ENCODE measurements at places on chromosomes 3 and 15. TPM values are rescaled to one million over a fixed set of nuclear protein-coding genes. Genes with fewer than 3 reads are reported as not detected.

The B3GALNT1 gene
- total RNA-seq = 5.2 TPM

DNA sequence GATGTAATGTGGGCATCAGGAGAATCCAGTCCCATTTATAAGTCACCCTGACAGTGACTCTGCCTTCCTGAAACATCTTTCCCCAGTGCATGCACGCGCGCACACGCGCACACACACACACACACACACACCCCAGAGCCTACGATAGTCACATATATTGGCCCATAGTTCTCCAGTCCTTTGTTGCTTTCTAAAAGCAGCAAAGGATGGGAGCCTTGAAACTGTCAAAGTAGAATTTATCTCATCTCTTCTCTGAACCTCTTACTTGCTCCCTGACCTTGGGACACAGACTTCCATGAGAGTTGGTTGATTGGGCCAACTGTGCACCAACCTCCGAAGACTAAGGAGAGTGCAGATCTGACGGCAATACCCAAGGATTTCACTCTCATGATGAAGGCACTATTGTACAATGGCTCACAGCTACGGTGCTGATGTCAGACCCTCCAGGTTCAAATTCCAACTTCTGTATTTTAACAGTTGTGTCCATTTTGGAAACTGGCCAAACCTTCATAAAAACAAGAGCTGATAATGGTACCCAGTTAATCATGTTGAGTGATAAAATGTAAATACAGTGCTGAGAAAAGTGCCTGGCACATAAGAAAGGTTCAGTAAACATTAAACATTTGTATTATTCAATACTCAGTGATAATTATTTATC, 8.3 kb downstream of the CPA3 start:
- ATAC-seq = no peak

DNA sequence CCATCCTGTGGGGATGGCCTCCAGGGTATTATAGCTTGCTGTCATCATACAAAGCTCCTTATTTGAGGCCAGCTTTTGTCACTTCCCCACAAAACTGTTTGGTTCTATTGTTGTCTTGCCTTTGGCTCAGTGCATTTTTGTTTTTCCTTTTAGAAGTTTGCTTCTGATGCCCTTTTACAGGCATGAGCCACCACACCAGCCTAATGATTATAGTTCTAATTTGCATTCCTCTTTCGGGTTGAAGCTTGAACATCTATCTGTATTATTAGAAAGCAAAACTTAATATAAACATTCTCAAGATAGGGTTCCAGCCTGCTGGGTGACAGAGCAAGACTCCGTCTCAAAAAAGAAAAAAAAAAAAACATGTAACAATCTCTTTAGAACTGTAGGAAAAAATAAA, 39.8 kb downstream of the SMARCC1 start:
- no peak for ATAC-seq

GRCh38 chr3:183584246-183584913, 28.9 kb upstream of the KLHL6 start:
- no peak for ATAC-seq

The SI gene
- total RNA-seq = not detected

DNA sequence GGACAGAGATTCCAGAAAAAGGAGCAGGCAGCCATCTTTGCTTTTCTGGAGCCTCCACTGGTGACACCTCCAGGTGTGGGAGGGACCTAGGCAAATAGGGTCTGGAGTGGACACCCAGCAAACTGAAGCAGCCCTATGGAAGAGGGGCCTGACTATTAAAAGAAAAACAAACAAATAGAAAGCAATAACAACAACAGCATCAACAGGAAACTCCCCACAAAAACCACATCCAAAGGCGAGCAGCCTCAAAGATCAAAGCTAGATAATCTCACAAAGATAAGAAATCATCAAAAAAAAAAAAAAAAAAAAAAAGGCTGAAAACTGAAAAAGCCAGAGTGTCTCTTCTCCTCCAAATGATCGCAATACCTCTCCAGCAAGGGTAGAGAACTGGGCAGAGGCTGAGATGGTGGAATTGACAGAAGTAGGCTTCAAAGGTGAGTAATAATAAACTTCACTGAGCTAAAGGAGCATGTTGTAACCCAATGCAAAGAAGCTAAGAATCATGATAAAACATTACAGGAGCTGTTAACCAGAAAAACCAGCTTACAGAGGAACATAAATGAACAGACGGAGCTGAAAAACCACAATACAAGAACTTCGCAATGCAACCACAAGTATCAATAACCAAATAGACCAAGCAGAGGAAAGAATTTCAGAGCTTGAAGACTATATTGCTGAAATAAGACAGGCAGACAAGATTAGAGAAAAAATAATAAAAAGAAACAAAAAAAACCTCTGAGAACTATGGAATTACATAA, 225.4 kb downstream of the CTNNB1 start:
- ATAC-seq = no peak

The PRR23E gene
- total RNA-seq = not detected

DNA sequence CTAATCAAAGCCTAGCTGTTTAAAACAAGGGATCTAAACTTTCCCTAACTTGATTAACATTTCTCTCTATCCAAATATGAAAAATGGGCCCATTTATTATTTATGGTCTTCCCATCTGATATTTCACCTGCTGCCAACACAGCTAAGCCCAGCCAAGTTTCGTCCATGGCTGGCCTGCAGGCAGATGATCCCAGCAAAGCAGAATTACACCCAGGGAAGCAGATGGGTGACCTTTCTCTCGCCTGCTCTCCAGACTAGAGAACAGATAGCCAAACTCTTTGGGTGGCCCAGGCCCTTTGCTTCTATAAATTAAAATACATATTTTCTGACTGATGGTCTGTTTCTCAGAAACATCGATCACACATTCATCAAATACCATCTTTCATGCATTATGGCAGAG, 1038.8 kb downstream of the AGBL1 start:
- no peak for ATAC-seq

- no peak for ATAC-seq
Observed at GRCh38 chr15:75203017-75203907, 1.6 kb downstream of the C15orf39 start.

- ATAC-seq = no peak
Observed at GRCh38 chr15:39517122-39517855, 63.6 kb upstream of the THBS1 start.

GRCh38 chr3:131494706-131495105, 8.1 kb downstream of the MRPL3 start:
- ATAC-seq = no peak

DNA sequence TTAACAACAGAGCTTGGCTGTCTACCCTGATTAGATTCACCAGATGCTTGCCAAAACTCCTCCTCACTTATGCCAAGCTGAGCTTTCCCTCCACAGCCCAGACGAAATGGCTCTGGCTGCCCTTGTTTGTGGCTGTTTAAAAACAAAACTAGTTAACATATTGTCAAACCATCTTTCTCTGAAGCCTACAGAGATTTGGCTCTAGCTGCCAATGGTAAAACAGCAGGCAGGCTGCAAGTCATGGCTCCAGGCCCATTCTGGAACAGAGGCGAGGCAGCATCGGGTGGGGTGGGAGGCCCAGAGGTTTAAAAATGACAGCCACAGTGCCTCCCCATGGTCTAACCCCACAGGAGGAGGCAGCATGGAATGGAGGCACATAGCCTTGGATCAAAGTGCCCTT, 75.9 kb downstream of the SCN5A start:
- ATAC-seq = no peak

DNA sequence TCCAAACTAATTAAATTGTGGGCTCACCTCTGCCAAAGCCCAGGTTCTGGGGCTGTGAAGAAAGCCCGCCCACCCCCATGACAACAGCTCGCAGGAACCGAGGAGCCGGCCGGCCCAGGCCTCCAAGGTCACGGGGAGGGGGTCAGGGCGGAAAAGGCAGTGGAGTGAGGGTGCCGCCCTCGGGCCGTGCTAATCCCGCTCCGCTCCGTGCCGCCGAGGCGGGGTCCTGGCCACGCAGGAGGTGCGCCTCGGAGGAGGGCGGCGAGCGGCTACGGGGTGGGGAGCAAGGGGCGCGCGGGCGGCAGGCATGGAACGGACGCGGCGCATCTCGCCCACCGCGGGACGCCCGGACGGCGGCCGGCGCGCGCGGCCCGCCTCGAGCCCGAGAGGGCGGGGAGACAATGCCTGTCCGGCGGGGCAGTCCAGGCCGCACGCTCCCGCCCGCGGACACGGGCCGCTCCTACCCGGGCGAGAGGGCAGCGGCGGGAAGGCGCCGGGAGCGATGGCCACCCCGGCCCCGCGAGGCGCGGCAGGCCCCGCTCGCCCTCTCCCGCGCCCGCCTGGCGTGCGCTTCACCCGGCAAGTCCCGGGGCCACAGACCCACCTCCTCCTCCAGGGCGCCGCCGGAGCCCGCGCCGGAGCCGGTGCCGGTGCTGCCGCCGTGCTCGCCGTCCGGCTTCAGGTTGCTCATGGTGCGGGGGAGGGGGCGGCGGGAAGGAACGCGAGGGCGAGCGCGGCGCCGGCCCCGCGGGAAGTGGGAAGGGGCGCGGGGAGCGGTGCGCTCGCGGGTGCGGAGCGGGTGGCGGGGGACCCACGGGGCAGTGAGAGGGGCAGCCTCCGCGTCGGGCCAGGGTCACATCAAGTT, 528 bp downstream of the RBPMS2 start:
- peak; percentile 45 for ATAC-seq

DNA sequence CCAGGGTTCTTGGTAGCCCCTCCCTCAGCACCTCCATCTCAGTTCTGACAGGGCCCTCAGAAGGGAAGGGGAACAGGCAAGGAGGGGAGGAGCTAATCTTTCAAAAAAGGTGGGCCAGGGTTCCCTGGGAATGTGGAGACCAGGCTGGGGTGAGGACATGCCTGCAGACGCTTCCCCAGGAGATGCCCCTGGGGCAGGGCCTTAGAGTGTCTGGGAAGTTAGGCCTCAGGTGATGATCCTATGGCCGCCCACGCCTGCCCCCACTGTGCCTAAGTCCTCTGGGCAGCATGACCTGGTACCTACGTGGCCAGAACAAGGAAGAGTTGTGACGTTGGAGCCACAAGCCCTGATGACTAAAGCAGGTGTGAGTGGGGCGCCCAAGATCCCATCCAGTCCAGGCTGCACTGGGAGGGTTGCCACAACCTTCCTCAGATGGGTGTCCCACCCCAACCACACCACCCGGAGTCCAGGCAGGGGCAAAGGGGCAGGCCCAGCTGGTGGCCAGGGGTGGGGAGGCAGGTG, 3.9 kb upstream of the SEMA3B start:
- ATAC-seq = peak; percentile 12

DNA sequence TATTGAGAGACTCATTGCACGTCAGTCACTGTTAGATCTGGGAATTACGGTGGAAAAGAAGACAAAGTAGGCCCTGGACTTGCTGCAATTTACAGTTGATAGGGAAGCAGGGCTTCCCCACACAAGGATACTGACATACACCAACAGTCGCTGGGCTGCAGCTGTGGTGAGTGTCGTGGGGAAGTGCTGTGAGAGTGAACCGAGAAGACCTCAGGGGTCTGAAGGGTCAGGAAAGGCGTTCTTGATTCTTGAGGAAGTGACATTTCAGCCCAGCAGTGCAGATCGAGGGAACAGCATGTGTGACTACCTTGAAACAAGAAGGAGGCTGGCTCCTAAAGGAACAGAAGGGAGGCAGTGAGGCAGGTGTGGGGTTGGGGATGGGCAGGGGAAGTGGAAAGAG, 22.5 kb downstream of the MYZAP start:
- no peak for ATAC-seq

The NUDT16 gene
- 7.7 TPM for total RNA-seq

The KBTBD12 gene
- total RNA-seq = not detected

DNA sequence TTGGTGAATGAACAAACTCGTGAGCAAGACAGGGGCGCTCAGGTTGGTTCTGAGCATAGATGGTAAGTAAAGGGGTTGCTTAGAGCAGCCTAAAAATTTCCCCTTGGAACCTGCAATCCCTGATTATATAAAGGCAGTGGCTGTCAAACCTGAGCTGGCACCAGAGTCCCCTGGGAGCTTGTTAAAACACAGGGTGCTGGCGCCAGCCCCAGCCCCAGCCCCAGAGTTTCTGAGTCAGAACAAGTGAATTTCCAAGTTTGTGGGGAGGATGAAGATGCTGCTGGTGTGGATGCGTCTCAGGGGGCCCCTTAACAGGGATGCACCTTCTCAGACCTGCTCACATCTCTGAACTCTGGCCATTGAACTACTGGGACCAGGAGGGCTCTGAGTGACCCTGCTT, 48.2 kb downstream of the FEM1B start:
- ATAC-seq = no peak

Data from esophagus mucosa (tissue), 1 donor.